ENCODE measurements at places on chromosomes 2 and 18.

GRCh38 chr2:183474912-183475695 lies 350.9 kb downstream of the NUP35 start:
- no peak for DNase-seq

GRCh38 chr2:233184669-233185068 lies 66.8 kb upstream of the ATG16L1 start:
- no peak for DNase-seq

DNA sequence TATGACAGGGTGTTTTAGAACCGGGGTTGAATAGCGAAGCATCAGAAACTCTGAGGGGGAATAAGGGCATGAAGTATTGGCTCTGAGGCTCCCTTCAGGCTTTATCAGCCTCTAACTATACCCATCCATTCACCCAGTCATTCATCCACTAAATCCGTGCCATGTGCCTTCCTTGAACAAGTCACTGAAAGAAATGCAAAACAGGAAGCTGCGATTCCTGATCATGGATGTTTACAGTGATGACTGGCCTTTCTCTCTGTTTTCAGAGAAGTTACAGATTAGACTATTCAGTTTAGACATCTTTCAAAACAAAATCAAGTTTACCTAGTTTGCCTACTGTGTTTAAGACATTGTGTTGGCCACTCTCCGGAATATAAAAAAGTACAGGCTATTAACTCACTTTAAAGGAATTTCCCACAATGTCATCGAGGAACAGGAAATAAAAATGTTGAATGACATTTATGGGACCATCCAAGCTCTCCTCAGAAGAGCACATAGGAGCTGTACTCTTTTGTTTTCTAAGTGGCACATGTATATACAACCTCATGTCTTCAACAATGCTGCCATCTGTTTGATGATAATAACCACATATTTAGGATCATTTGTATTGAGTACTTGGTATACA lies 43.8 kb upstream of the SLC14A1 start:
- DNase-seq: no peak

GRCh38 chr2:67256892-67257291 lies 140.2 kb upstream of the ETAA1 start:
- DNase-seq: peak; percentile 72

DNA sequence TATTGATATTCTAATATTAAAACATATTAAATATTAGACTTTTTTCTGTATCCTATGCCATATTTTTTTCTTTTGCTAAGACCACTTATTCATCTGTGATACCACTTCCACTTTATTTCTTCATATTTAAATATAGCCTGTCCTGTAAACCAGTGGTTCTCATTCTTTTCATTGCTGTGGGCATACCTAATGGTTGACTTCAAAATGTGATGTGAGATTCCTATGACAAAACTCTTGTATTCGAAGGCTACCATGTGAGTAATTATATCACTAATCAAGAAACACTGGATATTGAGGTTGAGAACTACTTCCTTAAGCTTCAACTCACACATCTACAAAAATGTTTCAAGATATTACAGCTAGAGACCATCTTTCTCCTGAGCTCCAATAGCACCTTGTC lies 3.6 kb downstream of the SCRN3 start:
- no peak for DNase-seq

DNA sequence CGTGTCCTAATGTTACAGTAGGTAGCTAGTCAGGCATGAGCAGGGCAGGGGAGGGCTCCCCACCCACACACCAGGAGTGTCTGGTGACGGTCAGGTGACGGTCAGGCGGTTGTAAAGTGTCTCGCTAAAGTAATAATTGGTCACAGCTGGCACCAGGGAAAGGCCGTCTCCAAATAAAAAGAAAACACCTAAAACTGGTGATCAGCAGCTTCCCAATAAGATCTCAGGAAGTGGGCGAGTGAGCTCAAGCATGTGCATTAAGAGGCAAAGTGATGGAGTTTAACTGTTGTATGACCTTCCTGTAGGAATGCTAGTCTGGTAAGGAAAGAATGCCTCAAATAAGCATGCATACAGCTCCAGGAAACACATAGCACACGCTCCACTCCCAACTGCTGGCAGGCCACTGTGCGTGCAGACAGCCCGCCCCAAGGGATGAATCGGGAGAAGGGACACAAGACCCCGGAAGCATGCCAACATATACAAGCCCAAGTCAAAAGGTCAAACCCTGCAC lies 177.1 kb downstream of the RNF144A start:
- DNase-seq: no peak

DNA sequence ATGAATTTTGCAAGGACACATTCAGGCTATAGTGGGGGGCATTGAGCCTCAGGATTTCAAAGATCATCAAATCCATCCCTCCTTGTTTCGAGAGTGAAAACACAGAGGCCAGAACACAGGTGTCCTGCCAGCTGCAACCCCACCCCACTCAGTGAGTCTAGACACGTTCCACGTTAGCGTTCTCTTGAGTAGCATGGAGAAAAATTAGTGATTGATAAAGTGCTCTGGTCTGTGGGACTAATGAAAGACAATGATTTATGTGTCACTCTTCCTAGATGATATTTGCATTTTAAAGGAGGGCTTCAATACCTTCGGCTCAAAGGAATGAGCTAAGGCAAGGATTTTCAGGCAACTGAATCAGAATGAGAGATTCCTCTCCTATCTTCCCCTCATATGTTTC lies 43.8 kb downstream of the SLC4A3 start:
- DNase-seq: no peak

DNA sequence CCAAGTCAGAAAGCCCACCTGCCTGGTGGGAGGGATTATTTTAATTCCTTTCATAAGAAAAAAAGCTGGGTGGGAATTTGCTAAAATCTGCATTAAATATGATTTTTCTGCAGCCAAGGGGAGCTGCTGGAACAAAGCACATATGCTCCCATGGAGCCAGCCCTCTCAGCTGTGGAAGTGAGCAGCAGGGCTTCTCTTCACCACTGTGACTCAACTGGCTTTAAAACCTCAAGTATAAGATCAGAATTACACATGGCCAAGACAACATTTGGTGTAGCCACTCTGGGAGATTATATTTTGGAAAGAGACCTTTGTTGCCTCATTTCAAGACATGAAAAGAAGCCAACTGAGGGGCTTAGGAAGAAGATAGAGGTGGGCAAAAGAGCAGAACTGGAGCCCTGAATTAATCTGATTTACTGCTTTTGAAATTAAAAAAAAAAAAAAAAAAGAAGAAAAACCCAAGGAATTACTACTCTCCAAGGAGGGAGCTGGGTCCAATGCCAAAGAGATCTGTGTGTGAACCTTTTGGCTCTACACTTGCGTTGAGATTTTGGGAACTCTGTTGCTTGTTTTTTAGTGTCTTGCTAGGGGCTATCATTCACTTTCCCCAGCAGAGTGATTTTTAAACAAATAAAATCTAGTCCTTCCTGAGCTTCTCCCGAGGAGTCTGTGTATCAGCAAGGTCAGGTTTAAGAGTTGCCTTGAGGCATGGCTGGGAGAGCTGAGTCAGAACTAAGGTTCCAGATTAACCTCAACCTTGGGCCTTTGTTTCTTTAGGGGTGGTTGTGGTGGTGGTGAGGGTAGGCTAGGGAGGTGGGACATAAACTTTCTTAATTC lies 6.0 kb downstream of the LHCGR start:
- DNase-seq: no peak

DNA sequence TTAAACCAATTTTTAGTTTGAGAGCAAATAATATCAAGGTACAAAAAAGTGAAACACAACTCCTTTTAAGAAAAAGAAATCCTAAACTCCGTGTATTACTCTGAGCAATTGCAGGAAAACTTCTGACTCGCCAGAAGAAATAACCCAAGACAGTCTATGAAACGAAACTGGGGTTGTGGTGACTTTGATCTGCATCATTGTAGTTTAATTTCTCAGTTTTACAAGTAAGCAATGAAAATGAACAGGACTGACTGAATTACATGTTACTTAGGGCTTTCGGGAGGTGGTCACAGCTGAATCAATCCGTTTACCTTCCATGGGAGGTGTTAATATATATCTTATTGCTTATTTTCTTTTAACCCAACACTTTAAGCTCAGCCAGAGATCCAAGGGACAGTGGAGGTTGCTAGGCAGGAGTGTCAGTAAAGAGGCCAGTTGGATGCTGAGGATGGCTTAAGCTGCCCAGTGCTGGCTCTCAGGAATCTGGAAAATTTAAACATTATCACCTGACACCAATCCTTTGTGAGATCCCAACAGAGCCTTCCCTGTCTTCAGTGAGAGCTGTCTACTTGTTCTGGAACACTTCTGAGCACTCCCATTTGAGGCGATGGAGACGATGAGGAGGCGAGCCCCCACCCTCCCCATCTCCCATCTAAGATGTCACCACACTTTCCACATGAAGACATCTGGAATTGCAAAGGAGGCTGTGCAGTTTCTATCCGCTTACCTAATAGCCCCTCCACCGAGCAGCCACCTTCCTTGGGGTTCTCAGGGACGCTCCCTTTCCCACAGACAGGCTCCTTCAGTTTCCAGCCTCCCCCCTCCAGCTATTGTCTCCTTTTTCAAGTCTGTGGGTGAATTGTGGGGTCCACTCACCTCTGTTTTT lies 3.6 kb upstream of the RAB31 start:
- no peak for DNase-seq

- no peak for DNase-seq
Measured at GRCh38 chr2:95122197-95122551, 566 bp upstream of the MRPS5 start.

DNA sequence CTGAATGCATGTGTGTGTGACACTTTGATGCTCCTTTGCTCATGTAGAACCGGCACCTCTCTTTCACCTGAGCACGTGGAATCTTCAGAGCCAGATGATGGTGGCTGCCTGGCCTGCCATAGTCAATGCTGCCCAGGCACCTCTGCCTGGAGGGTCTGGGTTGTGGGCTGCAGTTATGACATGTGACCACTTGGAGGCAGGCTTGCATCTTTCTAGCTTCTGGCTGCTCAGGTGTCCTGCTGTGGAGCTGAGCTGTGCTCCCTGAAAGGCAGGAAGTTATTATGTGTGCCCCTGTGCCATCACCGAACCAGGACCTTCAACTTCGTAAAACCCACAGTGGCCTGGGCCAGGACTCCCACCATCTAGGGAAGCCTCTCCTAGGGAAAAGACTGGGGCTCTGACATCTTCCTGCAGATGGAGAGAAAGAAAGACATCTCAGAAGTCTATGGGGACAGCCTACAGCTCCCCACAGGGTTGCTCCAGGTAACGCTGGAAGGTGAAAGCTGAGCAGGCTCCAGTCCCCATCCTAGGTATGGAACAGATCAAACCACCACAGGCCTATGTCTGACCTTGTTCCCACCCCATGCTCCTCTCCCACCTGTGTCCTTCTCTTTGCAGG lies 30.2 kb downstream of the PSD4 start:
- peak; percentile 64 for DNase-seq

- no peak for DNase-seq
Measured at GRCh38 chr2:96320326-96320725, 4.8 kb upstream of the ITPRIPL1 start.
